Suppressor macrophage treated with lipopolysaccharide for 4 hours (primary cell): ENCODE measurements at places on chromosomes 16 and 17.

- DNase-seq: no peak
These were observed 115.8 kb downstream of the MSI2 start for GRCh38 chr17:57372156-57372555.

GRCh38 chr17:65898651-65899050 is 293.3 kb downstream of the CEP112 start:
- no peak for DNase-seq

DNA sequence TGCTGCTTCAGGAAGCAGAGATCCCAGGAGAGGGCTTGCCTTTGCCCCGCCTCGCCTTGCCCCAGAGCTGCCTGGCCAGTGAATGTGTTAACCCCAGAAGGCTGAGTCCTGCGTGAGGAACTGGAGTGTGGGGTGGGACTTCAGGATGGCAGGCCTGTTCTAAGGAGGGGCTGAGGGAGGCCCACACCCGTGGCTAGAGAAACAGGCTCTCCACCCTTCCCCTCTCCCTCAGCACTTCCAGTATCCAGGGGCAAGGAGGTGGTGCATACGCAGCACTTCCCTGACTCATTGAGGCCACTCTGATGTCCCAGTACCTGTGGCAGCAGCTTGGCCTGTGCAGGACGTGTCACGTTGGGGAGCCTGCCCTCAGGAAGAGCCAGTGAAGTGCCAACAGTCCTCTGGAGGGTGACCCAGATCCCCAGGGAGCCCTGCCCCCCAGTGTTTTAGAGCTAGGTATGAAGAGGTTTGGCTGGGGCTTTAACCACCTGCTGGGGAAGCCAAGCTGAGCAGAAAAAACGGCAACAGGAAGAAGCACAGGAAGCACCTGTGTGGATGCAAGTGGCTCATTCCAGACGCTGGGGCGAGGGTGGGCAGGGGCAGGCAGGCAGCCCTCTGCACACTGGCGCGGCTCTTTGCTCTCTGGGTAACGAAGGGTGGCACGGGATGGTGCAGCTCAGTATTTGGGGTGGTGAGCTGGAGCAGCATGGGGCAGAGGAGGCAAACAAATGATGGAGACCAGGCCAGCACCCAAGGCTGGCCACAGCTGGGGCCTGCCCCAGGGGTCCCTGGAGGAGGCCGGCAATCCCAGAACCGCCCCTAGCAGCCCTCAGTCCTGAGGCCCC is 14.7 kb upstream of the CTCF start:
- DNase-seq: no peak

- no peak for DNase-seq
These were observed 2.3 kb downstream of the RPRML start for GRCh38 chr17:46976626-46977270.

GRCh38 chr16:50600582-50601283 is 52.5 kb downstream of the NKD1 start:
- DNase-seq: no peak

- no peak for DNase-seq
These were observed 30.7 kb upstream of the FOXJ1 start for GRCh38 chr17:76171706-76172105.

GRCh38 chr16:88382491-88383400 is at the start of gene ZNF469:
ZNF469 (plus strand) TSS chr16:88382959; CDS start chr16:88427471, 44,512 bp downstream.
- no peak for DNase-seq

DNA sequence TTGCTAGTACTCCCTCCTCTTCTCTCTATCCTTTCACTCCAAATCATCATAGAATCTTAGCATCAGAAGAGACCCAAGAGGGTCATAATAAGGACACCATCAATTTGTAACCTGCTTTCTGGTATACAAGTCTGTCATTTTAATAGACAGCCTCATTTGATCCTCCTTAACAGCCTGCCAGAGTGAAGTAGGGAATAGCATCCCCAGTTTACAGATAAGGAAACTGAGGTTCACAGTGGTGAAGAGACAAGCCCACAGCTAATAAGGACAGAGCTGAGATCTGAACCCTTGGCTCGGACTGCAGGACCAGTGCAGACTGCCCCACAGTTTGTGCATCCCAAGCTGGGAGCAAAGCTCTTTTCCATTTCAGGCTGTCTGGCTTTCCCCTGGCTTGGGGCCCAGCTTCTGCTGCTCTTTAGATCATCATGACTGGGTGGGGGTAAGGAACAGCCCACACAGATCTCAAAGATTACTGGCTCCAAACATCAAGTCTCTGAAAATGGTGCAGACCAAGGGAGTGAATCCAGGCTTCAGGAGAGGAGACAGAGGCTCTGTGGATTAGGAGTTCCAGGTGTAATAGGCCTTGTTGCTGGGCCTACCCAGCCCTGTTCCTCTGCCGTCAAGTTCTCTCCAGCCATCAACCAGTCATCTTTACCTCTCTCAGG is 10.3 kb upstream of the IGFBP4 start:
- DNase-seq: no peak

DNA sequence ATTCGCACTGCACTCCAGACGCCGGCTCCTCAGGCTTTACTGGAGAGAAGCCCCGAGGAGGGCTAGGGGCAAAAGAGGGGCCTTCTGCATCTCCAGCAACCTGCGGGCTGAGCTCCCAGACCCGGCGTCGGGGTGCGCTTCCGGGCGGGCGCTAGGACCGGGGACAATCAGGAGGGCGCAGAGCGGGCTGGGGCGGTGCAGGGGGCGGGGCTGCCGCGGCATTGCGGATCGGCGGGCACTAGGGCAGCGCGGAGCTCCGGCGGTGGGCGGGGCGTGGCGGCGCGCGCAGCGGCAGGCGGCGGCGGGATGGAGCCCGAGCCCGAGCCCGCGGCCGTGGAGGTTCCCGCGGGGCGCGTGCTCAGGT is at the start of gene TSEN54:
Gene TSEN54 (plus strand): TSS at position 274 of the 364 bp plus-strand sequence. CDS start 33 bp downstream, at position 307.
- DNase-seq: peak; percentile 94

DNA sequence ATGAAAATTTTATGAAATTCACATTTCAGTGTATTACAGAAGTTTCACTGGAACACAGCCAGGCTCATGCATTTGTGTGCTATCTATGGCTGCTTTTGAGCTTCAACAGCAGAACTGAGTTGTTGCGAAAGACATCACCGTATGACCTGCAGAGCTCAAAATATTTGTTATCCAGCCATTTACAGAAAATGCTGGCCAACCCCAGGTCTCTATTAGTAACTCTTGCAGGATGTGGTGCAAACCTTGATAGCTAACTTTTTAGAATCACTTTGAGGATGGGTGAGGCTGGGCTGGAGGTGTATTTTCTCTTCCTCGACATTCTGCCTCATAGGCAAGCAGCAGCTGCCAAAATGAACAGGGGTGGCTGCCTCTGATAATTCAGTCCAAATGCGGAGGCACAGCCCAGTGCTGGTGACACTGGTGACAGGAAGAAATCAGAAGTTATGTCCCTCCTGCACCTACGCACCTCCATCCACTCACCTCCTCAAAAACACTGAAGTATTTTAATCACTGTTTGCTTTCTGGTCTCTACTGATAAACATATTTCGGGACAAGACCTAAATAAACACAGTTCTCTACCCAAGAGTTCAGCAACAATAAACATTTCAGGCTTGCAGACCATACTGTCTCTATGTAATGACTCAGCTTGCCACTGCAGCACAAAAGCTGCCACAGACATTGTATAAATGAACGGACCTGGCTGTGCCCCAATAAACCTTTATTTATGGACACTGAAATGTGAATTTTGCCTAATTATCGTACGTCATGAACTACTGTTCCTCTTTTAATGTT is 28.5 kb downstream of the ARHGAP17 start:
- DNase-seq: peak; percentile 44

GRCh38 chr17:17494870-17495535 is 1.2 kb downstream of the RASD1 start:
- DNase-seq: peak; percentile 21

- DNase-seq: no peak
These were observed 9.9 kb downstream of the CASKIN1 start for GRCh38 chr16:2186505-2186904.

GRCh38 chr17:72193391-72194106 is 72.7 kb downstream of the SOX9 start:
- no peak for DNase-seq

DNA sequence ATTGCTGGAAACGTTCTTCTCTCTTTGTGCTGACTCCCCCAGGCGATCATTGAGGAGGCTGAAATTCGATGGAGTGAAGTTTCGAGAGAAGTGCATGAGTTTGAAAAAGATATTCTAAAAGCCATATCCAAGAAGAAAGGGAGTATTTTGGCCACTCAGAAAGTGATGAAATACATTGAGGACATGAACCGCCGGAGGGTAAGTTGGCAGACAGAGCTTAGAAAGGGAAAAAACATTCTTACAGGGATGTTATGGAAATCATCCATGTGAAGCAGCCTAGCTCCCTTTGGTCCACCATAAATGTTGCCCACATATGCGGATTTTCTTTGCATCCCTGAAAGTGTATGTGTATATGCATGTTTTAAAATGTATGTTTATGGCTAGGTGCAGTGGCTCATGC is 36.5 kb downstream of the PRSS54 start:
- no peak for DNase-seq

DNA sequence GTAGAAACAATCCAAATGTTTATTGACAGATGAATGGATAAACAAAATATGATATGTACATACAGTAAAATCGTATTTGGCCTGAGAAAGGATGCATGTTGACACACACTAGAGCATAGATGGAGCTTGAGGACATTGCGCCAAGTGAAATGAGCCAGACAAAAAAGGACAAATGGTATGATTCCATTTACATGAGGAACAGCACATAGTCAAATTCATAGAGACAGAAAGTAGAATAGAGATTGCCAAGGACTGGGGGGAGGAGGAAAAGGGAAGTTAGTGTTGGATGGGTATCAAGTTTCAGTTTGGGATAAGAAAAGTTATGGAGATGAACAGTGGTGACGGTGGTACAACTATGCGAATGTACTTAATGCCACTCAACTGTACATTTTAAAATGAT is 47.9 kb downstream of the COPRS start:
- peak; percentile 67 for DNase-seq

DNA sequence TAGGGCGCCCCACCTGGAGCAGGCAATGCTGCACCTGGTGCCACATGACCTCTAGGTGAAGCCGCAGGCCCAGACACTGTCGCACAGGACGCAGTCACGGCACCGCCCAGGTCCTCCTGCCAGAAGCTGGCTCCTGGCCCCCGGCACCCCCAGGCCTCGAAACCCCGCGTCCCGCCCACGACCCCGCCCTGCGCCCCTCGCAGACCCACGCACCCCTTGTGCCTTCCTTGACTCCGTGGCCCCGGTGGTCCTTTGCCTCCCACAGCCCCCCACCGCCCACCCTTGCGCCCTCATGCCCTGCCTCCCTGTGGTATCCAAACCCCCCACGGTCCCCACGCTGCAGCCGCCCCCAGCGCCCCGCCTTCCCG is 6.3 kb upstream of the C1QTNF8 start:
- no peak for DNase-seq

DNA sequence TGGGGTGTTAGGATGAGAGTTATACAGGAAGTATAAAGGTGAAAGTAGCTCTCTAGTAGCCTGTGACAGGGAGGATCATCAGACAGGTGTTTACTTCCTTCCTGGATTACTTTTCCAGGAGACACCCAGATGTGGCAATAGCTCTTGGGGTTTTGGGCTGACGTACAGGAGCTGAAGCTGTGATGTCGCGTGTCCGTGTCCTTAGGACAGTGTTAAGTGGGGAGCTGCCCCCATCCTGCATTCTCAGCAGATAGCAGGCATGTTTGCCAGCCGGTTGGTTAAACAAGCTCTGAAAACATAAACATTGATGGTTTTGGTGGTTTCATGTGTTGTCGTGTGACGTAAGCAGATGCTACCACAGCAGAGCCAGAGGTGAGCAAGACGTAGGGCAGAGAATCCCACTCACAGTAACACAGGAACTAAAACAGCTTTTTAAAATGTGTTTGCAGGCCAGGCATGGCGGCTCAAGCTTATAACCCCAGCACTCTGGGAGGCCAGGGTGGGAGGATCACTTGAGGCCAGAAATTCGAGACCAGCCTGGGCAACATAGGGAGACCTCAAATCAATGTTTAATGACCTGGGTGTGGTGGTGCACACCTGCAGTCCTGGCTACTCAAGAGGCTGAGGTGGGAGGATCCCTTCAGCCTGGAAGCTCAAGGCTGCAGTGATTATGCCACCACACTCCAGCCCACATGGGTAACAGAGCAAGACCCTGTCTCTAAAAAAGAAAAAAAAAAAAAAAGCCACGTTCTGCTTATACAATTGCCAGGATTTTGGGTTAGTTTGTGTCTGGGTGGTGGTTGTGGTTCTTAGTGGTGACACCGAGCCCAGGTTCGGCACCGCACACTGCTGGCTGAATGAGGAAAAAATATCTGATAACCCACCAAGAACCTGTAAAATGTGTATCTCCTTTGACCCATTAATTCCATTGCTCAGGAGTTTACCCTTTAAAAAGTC is 18.2 kb upstream of the IL17C start:
- DNase-seq: no peak

DNA sequence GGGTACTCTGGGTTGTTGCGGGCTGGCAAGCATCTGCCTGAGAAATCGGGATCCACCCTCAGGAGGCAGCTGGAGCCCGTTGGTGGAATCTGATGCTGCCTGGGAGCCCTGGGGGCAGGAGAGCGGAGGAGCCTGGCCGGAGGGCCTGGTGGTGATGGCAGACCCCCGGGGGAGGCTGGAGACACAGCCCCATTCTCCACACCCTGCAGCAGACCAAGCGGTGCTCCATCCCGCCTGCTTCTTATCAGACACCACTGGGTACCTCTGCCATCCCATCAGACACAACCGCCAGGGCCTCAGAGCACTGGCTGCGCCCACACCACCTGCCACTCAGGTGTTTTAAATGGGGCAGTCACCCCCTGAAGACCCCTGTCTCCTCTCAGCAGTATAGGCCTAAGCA is 103.9 kb downstream of the RBFOX3 start:
- no peak for DNase-seq

DNA sequence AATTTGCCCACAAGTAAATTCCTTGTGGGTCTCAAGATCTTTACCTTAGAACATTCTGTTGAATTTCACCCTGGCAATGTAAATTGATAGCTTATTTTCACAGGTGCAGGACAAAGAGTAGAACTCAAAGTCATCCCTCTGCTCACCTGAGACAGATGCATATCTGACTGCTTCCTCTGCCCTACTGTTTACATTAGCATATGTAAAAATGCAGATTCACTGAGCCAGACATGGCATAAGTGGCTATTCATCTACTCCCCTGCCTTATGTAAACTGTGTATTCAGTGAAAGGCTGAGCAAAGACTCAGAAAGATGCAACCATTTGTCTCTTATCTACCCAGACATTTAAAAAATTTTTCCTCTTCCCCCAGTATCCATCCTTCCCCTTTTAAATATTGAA is 22.3 kb upstream of the MILR1 start:
- no peak for DNase-seq
